ENCODE measurements at places on chromosomes 6 and 20.

DNA sequence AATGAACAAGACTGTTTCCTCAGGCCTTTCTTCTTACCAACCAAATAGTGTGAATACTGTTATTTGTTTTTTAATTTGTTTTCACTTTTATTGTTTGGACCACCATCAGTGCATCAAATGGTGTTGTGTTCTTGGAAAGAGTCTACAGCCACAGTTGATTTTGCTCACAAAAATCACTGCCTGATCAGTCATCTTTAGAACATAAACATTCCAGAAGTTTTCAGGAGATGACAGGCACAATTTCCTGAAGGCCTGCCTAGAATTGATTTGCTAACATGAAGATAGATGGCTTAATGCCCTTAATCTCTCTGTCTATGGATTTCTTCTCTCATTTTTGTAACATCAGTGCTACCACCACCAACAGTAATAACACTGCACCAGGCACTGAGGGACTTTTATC, 13.5 kb downstream of the IL22RA2 start:
- H3K27ac ChIP-seq, result no peak overlapping the region
- H3K27me3 ChIP-seq, result no peaks in the 10 kb centered on the region
- no peaks in the 10 kb centered on the region for H3K36me3 ChIP-seq
- no peak for DNase-seq
- no peak overlapping the region for H3K4me3 ChIP-seq

DNA sequence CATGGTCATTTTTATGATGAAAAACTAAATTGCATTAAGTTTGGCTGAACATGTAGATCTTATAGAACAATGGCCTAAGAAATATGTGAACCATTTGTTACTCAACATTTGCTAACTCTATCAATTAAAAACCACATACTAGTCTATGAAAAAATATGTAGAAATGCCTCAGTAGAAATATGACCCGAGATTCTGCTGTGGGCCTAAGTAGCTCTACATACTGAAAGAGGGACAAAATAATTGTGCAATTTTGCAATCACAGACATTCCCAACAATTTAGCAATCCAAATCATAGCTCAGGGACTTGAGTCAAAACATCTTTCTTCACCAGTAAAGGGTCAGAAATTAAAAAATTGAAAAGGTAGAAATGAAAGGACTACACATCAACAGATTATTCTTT, 619.0 kb downstream of the FRK start:
- no peak overlapping the region for H3K4me3 ChIP-seq
- no peaks in the 10 kb centered on the region for H3K36me3 ChIP-seq
- no peaks in the 10 kb centered on the region for H3K4me1 ChIP-seq
- no peak overlapping the region for H3K27ac ChIP-seq

DNA sequence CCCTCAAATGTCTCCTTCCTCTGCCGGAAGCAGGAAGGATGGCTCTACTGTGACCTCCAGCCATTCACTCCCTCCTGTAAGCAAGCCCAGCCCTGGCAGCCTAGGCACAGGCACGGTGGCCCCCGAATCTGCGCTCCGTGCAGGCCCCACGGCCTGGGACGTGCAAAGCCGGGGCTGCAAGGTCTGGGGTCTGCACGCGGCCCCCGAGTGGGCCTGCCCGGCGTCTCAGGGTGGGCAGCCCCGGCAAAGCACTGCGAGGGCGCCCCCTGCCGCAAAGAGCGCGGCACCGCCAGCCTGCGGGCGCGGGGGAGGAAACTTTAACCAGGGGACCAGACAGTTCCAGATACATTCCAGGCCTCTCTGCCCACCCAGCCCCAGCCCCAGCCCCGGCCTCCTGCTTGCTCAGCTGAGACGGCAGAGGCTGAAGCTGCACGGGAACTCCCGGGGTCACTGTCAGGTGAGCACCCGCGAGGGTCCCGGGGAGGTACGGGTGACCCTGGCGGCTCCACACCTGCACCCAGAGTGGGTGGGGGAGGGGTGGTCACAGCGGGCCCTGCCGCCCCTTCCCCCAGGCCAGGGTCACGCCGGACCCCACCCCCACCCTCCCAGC, 98.8 kb downstream of the ASXL1 start:
- H3K4me1 ChIP-seq, result no peaks in the 10 kb centered on the region
- no peaks in the 10 kb centered on the region for H3K36me3 ChIP-seq
- H3K27me3 ChIP-seq, result no peaks in the 10 kb centered on the region
- no peak overlapping the region for H3K4me3 ChIP-seq
- no peak for DNase-seq
- no peak overlapping the region for H3K27ac ChIP-seq

GRCh38 chr6:8392569-8392968, 42.8 kb downstream of the SLC35B3 start:
- no peaks in the 10 kb centered on the region for H3K27me3 ChIP-seq
- H3K36me3 ChIP-seq, result no peaks in the 10 kb centered on the region
- no peak overlapping the region for H3K27ac ChIP-seq
- H3K4me1 ChIP-seq, result no peaks in the 10 kb centered on the region

DNA sequence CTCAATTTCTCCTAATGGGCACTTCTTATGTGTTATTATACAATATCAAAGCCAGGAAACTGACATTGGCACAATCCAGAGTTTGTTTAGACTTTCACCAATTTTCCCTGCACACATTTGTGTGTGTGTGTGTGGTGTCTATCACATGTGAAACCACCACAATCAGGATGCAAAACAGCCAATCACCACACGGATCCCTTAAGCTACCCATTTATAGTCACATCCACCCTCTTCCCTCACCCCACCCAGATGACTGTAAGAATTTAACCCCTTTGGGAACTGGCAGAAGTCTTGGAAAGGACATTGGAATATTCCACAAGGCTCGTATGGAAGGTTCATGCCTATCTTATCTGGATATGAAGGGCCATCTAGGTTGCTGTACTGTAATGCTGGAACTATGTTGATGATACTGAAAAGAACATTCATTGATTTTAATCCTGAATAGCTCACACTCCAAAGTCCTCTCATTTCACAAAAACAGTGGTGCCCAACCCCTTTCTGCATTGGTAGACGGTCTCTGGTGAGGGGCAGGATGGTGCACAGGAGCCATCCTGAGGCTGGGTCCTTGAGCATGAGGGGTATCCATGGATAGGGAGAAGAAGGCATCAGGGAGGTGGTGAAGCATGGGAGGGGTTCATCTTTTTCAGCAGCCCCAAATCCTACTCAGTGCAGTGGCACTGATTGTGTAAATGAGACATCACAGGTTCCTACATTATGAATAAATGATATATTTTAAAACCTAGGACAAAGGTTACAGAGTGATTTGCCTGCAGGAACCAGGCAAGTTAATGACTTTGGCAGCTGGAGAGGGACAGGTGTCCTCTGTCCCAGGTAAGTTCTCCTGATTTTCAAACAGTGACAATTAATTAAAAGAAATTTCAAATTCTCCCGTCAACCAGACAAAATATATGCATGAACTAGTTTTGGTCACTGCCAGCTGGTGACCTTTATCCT, 12.1 kb upstream of the CTCFL start:
- H3K27me3 ChIP-seq, result peaks cover 53% of the 10 kb centered on the region
- no peak for DNase-seq
- H3K4me3 ChIP-seq, result no peak overlapping the region
- no peak overlapping the region for H3K27ac ChIP-seq
- no peaks in the 10 kb centered on the region for H3K4me1 ChIP-seq
- H3K36me3 ChIP-seq, result no peaks in the 10 kb centered on the region

GRCh38 chr20:22719167-22719591, 134.8 kb upstream of the FOXA2 start:
- DNase-seq, result no peak
- H3K4me3 ChIP-seq, result no peak overlapping the region
- H3K27ac ChIP-seq, result no peak overlapping the region
